ENCODE measurements at places on chromosomes 6 and 20.

DNA sequence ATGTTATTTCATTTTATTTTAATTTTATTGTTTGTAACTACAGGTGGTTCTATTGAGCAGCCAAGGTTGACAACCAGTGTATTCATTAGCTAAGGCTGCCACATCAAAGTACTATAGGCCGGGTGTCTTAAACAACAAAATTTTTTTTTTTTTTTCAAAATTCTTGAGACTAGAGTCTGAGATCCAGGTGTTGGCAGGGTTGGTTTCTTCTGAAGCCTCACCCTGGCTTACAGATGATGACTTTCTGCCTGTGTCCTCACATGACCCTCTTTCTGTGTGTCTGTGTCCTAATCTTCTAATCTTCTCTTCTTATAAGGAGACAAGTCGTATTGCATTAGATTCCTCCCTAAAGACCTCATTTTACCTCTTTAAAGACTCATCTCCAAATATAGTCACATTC is 208.4 kb downstream of the MANEA start:
- no peak for DNase-seq

GRCh38 chr20:44684047-44684967 is 30.9 kb upstream of the CCN5 start:
- no peak for DNase-seq

DNA sequence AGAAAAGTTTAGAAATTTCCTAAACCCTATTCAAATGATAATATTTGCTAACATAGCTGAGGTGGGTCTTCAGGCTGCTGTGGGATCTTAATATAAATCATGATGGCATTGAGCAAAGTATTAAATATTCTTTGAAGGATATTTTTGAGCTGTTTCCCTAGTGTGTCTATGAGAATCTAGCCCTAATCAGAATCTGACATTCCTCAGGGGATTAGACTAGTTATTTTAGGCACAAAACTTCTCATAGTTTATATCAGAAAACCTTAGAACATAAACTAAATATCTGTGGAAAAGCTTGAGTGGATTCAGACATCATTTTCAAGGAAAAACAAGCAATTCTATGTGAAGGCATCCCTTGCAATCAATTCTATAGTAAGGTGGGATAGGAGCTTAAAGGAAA is 594.5 kb downstream of the RFPL4B start:
- DNase-seq = no peak

- no peak for DNase-seq
Measured at GRCh38 chr20:42553374-42553773, 636.3 kb downstream of the PTPRT start.

DNA sequence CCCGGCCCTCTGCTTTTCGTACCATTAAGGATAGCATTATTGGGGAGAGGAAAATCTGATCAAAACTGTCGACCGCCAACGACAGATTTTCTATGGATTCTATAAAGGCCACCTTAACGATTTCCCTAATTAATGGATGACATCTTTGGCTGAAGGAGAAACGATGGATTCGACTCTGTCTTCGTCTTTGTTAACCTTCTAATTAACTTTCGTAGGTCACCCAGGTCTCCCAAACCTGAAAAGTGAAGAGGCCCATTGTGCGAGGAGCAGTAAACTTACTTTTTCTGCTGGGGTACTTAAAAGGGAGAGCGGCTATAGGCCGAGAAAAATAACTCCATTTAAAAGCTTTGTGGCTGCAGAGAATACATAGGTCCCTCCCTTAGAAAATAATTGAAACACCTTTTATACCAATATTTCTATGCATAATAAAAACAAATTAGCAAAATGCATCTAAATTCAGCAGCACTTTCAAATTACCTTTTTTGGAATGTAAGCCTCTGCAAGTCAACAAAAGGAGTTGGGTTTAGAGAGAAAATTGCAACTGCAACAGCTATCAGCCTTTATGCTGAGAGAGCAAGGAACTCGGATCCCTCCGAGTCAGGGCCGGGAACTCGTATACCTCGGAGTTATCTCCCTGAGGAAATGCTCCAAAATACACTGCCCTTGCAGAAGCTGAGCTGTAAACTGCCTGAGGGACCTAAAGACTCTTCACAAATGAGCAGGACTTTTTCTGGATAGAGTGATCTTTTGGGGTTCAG is 31.4 kb upstream of the NR2E1 start:
- no peak for DNase-seq

DNA sequence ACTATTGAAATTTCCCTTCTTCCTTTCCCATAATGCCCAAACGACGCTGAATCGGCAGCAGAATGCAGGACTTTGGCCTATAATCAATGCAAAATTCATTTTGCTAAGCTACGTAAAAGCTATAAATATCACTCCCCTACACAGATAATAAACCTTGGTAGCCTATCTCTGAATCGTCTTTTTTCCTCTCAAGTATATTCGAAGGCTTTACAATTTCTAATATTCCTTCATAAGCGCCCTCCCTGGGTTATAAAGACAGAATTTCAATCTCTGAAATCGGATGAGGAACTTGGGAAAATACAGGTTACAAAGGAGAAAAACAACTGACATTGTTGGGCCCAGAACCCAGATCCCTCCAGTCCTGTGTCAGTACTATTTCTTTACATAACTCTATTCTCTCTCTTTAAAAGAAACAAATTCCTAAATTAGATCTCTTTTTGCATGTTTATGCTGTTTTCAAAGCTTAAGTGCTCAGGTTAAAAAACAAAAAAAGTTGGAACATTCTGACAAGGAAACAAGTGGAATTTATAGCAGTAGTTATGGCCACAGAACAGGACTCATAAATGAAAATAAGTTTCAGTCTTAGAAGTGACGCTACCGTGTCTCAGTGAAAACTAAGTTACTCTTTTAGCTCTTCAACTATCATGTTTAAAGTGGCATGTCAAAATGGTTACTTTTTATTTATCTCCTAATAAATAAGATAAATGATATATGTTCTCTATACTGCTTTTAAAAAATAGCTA is 84.5 kb downstream of the SESN1 start:
- no peak for DNase-seq

GRCh38 chr6:144174006-144174405 is 23.7 kb downstream of the STX11 start:
- no peak for DNase-seq

DNA sequence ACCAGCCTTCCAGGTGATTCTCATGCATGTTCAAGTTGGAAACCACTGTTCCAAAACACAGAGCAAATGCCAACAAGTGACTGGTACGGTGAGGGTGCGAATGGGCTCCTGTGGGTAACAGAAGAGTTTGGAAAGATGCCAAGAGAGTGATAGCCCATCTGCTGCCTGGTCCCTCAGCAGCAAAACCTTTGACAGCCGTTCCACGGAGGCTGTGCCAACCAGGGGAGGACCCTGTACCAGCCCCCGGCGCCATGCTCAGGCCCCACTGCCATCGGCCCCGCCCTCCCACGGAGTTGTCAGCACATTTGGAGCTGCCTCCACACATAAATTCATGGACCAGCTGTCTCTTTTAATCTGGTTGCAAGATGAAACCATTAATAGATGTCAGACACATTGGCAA is 4.4 kb upstream of the PTPRT start:
- no peak for DNase-seq

- no peak for DNase-seq
Measured at GRCh38 chr20:50278684-50279531, 88.3 kb downstream of the CEBPB start.

DNA sequence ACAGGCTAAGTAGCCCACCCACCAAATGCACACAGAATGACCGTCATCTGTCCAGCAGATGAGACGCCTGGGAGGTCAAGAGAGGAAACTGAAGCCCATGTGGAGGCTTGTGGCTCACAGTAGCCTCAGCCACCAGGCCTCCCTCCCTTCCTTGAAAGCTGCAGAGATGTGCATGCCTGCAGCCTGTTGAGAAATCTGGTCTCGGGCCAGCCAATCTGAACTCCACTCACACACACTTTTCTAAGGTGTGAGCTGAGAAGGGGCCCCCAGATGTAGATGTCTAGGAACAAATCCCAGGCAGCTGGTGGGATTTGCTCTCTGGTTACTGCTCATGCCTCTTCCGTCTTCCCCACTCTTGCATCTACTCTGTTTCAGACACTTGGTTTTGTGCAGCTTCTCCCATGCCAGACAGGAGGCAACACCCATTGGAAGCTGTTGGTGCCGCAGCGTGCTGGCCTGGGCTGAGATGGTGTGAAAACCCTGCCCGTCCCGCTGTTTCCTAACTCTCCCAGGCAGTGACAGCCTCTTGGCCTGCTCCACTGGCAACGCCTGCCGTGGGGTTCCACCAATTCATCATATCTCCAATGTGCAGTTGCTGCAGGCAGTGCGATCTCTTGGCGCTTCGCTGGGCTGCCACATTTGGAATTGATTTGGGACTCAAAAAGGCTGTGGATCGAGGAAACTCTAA is 24.1 kb upstream of the PAX1 start:
- no peak for DNase-seq

- DNase-seq = no peak
Measured at GRCh38 chr6:156720691-156721685, 56.2 kb upstream of the ARID1B start.

DNA sequence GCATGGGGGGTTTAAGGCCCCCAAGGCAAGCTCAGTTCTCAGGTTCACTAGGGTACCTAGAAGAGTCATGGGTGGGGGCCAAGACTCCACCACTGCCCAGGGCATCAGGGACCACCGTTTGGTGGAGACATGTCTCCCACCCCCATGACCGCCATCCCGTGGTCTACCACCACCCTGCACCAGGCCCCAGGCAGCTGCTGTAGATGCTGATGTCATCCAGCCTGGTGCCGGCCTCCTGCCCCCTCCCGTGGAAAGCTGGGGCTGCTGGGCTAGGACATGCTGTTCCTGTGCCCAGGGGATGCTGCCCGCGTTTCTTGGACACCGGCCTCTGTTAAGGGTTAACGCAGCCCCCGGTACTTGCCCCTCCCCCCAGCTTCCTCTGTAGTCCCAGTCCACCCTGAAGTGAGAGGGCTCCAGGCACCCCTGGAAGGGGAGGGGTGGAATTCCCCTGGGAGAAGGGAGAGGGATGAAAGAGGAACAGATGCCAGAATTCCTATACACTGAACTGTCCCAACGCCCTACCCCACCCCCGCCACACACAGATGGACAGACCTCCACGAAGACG is 587 bp downstream of the IP6K3 start:
- no peak for DNase-seq

DNA sequence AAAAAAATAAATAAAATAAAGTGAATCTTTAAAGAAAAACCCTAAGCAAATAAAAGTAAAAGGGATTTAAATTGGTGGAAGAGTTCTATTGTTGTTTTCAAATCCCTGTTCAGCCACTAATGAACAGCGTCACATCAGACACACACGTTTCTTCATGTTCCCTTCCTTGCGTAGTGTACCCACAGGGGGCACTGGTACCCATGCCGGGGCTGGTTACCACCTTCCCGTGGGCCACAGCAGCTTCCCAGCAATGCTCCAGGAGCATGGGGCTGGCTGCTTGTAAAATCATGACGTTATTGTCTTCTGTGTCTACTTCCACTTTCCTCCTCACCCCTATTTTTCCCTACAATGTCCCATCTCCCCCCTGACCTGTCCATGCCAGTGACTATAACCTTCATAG is 988.7 kb downstream of the KIF16B start:
- DNase-seq = no peak
